Fibroblast of skin of left biceps (primary cell): ENCODE measurements at places on chromosomes 5 and 9.

DNA sequence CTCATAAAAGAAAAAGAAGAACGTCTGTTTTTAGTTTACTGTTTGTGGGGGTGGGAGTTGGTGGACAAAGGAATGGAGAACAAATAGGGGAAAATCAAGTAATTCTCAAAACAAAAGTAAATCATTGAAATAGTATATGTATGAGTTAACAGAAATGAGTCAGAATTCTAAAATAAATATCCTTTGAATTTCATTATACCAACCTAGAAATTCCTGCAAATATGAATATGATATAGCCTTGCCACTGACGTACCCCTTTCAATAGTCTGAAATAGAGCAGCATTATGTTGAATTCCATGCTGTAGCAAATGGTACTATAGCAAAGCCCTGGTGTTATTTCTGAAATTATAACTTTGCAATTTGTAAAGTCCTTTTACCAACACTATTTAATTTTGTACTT lies 29.6 kb upstream of the DTWD2 start:
- DNase-seq = no peak

DNA sequence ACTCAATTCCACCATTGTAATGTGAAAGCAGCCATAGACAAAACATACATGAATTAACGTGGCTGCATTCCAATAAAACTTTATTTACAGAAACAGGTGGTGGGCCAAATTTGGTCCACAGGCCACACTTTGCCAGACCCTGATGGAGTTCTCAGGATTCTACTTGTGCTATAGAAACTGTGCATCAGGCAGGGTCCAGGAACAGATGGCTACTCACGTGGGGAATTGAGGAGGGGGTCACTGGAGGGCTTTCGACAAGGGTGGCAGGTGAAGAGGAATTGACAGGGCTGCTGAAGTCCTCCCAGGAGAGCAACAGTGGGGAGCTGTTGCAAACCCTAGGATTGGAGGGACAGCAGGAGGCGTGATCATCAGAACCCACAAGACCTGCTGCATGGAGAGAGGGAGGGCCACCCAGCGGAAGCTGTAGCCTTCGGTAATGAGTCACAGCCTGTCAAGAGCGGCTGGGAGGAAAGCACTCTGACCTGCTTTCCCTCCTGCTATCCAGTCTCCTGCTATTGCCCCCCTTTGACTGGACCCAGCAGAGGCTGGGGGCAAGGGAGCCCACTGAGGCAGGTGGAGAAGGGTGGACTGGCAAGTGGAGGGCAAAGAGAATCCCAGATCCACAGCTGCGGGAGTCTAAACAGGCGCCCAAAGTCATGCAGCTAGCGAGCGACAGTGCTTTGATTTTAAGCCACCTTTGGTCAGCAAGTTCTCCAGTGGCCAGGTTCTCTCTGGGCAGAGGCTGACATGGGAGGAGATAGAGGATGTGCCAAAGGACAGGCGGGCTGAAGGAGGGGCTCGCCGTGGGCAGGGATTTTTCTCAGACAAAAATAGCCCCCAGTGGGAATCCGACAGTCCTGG lies 138.3 kb upstream of the SMIM23 start:
- DNase-seq = no peak

DNA sequence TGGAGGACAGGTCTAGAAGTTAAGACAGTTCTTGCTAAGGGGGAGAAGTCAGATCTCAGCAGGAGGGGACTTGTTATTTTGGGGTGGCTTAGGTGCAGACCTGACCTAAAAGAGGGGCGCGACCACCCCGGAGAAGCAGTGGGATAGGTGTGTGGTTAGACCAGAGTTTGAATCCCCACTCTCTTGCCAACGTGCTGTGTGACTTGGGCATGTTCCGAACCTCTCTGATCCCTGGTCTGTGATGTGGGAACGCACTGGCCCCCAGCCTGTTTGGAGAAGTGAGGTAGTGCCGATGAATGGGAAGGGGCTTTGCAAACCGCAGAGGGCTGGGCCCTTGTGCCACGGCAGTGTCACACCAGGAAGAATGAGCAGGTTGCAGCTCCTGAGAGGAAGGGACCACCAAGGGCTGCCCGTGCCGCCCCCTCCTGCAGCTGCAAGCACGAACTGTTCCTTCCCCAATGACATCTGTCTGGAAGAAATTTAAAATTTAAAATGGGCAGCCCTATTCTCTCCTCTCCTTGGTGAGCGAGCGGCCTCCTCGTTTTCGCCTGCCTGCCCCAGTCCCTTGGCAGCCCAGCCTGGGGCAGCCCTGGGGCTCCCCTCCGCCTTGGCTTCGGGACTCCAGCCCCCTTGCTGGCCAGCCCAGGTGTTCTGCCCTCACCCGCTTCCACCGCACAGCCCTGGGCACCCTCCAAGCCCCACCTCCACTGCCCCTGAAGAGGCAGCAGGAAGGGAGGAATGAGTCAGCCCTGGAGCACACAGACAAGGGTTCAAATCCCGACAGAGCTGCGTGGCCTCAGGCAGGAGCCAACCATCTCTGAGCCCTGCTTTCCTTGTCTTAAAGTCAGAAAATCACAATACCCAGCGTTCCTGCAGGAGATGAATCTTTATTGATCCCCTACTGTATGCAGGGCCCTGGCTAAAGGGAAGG lies 1.6 kb downstream of the FIBCD1 start:
- no peak for DNase-seq

- DNase-seq = no peak
Measured at GRCh38 chr5:83441747-83442146, 29.8 kb upstream of the VCAN start.

GRCh38 chr5:10233505-10233904 lies 16.2 kb downstream of the ATPSCKMT start:
- peak; percentile 86 for DNase-seq

DNA sequence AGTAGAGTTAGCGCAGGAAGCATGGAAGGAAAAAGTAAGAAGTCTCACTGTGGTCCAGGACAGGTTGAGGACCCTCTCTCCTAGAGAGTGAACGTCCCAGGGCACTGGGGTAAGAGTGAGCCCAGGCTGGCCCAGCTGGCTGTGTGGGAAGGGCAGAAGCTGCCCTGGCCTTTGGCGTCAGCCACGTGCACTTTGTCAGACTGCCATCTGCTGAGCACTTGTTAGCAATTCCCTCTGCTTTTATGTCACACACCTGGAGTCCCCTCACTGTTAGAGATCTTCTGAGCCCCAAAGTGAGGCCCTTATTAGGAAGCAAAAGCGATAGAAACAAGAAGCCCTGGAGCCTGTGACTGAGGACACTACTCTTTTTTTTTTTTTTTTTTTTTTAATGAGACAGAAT lies 79.1 kb downstream of the UGCG start:
- DNase-seq = no peak

DNA sequence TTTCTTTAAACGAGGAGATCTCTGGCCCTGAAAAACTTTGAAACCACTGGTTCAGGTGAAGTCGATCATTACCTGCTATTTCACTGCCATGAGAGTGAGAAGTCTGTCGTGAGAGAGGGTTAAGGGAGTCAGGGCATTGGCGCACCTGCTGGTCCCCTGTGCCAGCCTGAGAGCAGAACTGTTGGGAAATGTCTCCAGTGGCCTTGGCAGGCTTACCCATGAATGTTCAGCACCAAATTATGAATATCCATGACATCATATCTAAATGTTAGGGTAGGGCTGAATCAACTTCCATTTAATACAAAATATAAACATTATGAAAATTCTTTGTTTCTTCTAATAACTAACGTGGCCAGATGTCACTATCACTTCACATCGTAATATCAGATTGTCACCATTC lies 379.3 kb downstream of the KDM4C start:
- no peak for DNase-seq

- DNase-seq = no peak
Measured at GRCh38 chr9:17025281-17025680, 109.6 kb upstream of the CNTLN start.

DNA sequence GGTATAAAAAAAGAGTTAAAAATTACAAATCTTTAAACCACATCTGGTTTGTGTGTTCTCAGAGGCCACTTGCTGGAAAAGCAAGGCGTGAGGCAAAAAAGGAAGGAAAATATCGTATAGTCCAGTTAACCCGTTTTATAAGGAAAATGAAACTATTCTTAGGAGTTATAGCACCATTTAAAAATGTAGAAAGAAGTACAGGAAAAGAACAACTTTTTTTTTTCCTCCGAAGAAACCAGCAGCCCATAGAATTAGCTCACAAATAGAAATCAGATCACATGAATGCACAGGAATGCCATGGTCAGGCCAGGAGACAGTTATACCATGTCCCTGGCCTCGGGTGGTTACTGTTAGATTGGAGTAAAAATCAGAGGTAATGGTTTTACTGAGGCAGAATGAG lies 241.6 kb downstream of the FBXL7 start:
- DNase-seq = no peak

DNA sequence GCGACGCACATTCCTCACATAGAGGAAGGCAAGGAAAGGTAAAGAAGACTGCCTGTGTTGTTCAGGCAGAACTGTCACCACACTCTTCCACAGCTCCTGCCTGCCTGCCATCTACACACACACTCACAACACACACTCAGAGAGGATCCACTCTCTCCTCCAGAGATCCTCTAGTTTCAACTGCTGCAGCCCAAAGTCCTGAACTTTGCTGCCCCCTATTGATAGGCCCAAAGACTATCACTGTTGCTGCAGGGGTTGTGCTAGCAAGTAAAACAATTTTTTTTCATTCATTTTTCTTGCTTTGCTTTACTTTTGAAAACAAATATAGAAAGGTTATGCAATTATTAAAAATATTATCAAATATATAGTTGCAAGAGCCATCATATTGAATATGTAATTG lies 5.9 kb upstream of the CFAP90 start:
- no peak for DNase-seq

GRCh38 chr9:103617046-103617445 lies 477.1 kb upstream of the SMC2 start:
- DNase-seq = no peak

GRCh38 chr5:125337294-125337693 lies 590.9 kb upstream of the ZNF608 start:
- DNase-seq = no peak

DNA sequence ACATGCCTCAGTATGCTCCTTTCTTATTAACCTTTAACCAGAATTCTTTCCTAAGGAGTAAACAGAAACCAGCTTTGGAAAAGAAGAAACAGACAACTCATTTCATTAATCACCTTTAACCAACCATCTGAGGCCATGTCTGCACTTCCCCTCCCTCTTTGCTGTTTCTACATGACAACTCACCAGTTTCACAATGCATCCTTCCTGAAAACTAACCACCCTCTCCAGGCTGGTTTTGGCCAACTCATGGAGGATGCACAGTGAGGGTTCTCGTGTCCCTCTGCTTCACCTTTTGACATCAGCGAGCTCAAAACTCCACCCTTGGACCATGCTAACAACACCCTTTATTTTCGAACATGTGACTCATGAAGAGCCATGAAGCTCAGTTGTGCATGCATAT lies 244.1 kb downstream of the ELAVL2 start:
- DNase-seq = no peak

GRCh38 chr9:113589407-113589806 lies 125.9 kb downstream of the RGS3 start:
- no peak for DNase-seq

DNA sequence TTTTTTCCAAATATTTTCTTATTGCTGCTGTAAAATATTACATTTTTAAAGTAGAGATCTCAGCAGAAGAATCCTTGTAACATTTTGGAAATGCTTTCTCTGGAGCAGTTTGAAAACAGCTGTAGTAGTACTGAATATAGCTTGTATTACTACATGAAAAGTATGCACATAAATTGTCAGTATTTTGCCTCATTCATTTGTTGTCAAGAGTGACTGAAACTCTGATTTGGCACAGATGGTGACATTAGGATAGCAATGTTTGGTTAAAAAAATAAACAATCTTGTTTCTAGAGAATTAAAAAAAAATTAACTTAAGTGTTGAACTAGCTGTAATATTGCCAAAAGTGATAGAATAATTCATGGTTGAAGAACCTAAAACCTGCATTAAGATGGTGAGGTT lies 90.4 kb downstream of the NNT start:
- no peak for DNase-seq
